ENCODE measurements at places on chromosomes 3 and 15. TPM values are rescaled to one million over a fixed set of nuclear protein-coding genes. Genes with fewer than 3 reads are reported as not detected.

Gene NR2E3
- not detected for total RNA-seq

Gene GOLGA6L4
- 6.8 TPM for total RNA-seq

DNA sequence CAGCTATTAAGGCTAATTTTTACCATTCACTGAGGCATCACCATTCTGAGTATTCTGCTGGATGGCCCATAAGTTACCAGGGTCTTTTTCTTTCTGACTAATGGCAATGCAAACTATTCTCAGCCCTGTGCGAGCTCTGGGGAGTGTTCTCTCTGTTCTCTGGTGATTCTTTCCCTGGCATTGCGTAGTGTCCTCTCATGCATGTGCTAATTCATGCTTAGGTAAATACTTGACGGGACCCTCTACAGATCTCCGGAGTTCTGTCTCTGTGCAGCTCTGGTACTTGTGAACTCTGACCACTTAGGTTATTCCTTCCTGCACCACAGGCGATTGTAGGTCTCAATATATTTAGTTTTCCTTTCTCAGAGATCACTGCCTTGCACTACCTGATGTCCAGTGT lies 34.8 kb downstream of the UBE2E1 start:
- no peak for DNase-seq

GRCh38 chr15:41492597-41493204 lies 973 bp upstream of the ITPKA start:
- DNase-seq: no peak

DNA sequence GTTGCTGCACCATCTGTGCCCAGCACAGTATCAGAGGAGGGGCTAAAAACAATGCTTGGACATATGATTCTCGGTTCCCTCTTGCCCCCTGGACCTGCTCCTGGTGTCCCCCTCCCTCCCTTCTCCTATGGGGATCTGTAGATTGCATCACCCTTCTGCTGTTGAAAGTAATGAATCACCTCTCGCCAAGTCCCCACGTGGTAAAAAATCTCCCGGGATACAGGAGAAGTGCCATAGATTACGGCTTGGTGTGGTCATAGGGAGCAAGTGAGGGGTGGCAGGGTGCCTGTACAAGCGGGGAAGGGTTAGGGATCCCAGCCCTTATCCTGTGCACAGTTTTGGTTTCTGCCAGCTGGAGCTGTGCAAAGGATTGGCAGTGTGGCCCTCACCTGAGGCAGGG lies 37.7 kb downstream of the AMOTL2 start:
- no peak for DNase-seq

DNA sequence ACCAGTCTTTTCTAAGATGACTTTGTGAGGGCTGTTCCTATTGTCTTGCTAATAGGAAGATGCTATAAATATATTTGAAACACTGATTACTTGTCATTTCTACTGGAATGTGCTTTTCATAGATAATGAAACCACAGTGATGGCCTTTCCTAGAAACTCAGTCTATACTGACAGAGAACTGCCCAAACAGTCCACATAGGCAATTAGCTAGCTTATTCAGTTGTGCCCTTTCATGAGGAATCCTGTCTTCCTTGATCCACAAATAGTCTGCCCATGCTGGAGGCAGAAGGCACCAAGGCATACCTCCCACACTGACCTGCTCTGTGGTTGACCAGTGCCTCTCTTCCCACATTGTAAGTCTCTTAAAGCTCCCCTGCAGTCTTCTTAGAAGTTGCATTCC lies 135.9 kb downstream of the CMSS1 start:
- no peak for DNase-seq
